ENCODE measurements at places on chromosomes 7 and 10.

DNA sequence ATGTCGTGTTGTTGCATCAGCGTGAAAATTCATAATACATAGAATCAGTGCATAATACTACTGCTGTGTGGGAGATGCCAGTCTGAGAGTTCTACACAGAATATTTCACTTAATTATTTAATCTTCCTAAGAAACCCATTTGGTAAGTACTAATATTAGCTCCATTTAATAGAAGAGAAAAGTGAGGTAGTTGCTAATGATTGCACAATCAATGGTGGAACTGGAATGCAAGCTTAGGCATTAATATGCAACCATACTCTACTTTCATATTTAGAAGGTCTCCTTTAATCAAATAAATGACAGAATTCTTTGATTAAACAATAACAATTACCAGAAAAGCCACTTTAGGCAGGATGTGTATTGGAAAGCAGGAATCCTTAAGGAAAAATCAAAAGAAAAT is 660.7 kb upstream of the PHF14 start:
- DNase-seq, result no peak

DNA sequence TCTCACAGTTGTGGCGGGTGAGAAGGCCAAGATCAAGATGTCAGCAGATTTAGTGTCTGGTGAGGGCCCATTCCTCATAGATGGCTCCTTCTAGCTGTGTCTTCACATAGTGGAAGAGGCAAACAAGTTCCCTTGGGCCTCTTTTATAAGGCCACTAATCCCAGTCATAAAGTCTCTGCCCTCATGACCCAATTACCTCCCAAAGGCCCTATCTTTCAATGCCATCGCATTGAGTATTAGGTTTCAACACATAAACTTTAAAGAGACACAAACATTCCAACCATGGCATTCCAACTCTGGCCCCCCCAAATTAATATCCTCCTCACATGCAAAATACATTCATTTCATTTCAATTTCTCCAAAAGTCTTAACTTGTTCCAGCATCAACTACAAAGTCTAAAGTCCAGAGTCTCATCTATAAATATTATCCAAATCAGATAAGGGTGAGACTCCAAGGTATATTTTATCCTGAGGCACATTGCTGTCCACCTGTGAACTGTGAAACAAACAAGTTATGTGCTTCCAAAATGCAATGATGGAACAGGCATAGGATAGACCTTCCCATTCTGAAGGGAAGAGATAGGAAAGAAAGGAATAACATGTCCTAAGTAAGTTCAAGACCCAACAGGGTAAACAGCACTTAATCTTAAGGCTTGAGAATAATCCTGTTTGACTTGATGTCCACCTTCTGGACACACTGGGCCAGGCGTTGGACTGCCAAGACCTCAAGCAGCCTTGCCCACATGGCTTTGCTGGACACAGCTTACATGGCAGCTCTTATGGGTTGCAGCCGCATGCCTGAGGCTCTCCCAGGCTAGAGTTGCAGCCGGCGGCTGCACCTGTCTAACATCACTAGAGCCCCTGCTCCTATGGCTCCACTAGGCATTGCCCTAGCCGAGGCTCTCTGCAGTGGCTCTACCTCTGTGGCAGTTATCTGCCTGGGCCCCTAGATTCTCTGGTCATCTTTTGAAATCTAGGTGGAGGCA is 312.8 kb downstream of the TNS3 start:
- no peak for DNase-seq

GRCh38 chr10:11178606-11179515 is 161.2 kb downstream of the CELF2 start:
- no peak for DNase-seq

GRCh38 chr7:127907110-127908040 is 123.9 kb downstream of the LRRC4 start:
- no peak for DNase-seq

All from esophagus muscularis mucosa (tissue), 4 donors.